ENCODE measurements at places on chromosomes 12 and 14. TPM values are rescaled to one million over a fixed set of nuclear protein-coding genes. Genes with fewer than 3 reads are reported as not detected.

DNA sequence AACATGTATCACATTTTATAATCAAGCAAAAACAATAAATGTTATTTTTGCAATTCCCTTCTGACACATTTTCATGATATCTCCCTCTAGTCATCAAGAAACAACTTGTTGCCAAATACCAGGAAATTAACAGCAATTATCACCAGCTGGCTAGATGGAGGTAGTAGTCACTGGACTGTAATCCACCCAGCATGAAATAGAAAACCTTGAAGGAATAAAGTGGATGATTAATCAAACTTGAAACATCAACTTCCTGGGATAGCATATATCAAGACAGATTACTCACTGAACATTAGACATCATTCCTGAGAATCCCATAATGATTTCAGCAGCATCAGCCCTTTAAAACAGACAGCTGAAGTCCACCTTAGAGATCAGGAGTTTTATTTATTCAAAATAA, 259.0 kb downstream of the CCDC59 start:
- DNase-seq = no peak

DNA sequence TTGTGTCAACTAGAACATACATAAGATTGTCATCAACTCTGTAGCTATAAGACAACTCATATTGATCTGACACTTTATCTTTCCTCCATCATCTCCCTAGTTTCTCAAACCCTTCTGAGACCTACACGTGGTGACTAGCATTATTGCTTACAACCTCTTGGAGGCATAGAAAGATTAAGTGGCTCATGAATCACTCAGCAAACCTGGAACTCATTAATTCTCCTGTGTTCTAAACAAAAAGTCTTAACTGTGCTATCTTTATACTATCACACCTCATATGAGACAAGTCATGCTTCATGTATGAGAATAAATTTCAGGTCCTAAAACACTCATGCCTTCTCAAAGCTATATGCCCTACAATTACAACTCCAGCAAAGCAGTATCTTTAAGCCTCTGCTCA, 408.6 kb upstream of the SYT1 start:
- DNase-seq = no peak

- no peak for DNase-seq
Measured at GRCh38 chr12:71164166-71164565, 6.4 kb upstream of the TSPAN8 start.

ARHGAP9 gene
- total RNA-seq = 35.0 TPM

- DNase-seq = no peak
Measured at GRCh38 chr12:21939435-21939834, 1.8 kb downstream of the ABCC9 start.

PPP4R4 gene
- total RNA-seq = 1.5 TPM

DNA sequence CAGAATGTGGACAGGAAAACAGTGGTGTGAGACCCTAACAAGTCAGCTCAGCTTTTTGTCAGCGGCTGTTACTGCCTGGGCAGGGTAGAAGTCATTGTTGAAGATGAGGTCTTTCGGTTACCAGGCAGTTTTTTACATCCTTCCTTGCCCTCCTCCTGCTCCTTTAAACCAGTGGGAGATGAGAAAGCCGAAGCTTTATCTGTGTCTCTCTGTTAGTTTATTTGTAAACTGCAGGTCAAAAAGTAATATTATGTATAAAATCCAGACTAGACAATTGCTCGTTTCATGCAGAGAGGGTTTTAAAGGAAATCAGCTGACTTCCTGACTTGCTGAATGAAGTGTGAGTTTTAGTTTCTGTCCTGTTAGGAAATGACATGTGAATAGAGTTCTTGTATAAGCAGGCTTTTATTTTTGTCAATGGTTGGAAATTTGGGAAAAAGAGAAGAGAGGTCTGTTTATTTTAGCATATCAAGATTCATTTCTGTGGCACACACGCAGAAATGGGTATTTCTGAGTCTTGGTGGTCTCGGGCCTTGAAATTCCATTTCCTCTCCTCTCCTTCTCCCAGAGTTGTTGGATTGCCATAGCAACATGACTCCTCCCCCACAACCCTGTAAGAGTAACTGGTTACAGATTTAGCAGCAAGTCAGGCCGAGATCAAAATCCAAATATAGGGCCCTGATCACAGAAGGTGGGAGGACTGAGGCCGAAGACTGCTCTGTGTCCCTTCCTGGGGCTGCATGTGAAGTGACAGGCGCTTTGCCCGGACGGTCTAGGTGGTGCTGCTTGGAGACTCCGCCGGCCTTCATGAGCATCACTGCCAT, 60.8 kb downstream of the SAMD4A start:
- DNase-seq = no peak

DNA sequence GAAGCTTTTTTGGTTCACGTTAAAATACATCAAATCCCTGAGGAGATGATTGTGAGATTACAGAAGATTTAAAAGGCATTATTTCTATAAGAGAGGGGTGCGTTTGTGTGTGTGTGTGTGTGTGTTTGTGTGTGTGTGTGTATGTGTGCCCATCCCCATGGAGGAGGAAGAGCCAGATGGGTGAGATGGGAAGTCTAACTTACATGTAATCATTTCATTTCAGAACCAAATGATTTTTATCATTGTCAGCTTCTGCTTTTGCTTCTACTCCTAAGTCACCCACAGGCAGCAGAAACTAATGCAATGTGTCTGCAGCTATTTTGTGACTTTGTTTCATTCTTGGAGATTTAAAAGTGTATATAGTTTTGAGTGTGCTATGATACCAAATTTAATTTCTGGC, 68.7 kb downstream of the SLC4A8 start:
- DNase-seq = no peak

- DNase-seq = no peak
Measured at GRCh38 chr14:104400355-104400754, 179.2 kb upstream of the C14orf180 start.

GRCh38 chr14:80095623-80096022, 115.7 kb downstream of the DIO2 start:
- no peak for DNase-seq

- no peak for DNase-seq
Measured at GRCh38 chr12:77232045-77232444, 166.7 kb upstream of the E2F7 start.

DNA sequence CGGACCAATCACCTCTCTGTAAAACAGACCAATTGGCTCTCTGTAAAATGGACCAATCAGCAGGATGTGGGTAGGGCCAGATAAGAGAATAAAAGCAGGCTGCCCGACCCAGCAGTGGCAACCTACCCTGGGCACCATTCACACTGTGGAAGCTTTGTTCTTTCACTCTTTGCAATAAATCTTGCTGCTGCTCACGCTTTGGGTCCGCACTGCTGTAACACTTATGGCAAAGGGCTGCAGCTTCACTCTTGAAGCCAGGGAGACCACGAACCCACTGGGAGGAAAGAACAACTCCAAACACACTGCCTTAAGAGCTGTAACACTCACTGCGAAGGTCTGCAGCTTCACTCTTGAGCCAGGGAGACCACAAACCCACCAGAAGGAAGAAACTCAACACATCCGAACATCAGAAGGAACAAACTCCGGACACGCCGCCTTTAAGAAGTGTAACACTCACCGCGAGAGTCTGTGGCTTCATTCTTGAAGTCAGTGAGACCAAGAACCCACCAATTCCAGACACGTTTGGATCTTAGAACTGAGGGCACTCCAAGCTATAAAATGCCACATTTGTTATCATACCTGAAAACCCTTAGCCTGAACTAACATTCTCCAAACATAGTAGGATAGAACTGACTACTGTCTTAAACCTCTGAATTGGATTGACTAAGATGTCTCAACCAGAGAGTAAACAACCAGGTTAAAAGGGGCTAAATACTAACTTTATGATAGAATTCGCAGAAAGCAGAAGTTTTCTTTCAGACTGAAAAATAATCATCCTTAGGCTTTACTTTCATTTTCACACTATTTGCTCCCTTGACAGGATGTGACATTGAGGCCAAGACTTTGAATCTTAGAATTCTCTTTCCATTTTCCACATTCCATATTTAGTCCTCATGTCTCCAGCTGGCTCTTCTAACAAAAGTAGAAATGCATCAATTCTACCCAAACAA, 33.6 kb downstream of the CDKL1 start:
- DNase-seq = no peak

RALGAPA1 gene
- 43.5 TPM for total RNA-seq

KCNH3 gene
- 0.74 TPM for total RNA-seq

ATXN7L3B gene
- 15.7 TPM for total RNA-seq
